NCI-H1930 (cell line): ENCODE measurements at places on chromosomes 11 and 22.

GRCh38 chr22:31248965-31249958 is 37.2 kb downstream of the LIMK2 start:
- no peak for DNase-seq

DNA sequence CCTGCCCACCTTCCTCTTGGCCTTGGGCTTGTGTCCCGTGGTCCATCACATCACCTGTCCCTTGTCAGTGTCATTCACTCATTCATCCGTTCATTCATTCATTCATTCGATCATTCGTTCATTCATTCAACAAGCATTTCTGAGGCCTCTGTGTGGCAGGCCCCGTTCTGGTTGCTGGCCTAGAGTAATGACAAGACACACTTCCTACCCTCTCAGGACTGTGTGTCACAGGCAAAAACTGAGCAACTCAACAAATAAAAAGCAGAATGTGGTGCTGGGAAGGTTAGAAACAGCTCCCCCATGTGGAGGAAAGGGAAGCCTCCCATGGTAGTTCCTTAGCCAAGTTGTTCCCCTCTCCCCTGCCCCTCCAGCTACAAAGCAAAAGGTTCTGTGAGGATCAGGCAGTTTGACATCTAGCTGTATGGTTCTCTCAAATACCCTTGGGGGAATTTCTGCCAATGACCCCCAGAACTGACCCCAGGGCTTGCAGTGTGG is 1.6 kb upstream of the OMP start:
- DNase-seq = no peak

DNA sequence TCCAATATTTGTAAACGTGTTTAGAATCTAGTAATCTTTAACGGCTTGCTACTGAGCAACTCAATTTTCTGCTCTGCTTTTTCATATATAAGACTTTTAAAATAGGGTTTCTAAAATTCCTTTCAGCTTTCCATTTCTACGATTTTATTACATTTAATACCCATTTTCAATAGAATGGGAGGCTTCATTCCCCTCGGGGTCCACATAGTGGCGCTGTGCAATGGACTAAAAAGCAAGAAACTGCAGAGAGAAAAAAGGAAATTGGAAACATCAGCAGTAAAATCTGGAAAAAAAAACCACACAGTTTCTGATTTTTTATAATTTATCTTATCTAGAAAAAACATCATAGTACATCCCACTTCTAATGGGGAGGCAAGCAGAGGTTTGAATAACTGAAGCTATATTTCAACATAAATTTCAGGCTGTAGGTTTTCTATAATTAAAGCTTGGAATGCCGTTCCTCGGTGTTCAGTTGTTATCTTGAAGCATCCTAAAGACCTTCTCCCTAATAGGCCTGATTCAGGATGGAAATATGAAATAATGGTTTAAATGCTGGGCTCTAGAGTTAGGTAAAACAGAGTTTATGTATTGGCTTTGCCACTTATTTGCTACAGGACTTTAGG is 18.7 kb upstream of the JHY start:
- DNase-seq = no peak

DNA sequence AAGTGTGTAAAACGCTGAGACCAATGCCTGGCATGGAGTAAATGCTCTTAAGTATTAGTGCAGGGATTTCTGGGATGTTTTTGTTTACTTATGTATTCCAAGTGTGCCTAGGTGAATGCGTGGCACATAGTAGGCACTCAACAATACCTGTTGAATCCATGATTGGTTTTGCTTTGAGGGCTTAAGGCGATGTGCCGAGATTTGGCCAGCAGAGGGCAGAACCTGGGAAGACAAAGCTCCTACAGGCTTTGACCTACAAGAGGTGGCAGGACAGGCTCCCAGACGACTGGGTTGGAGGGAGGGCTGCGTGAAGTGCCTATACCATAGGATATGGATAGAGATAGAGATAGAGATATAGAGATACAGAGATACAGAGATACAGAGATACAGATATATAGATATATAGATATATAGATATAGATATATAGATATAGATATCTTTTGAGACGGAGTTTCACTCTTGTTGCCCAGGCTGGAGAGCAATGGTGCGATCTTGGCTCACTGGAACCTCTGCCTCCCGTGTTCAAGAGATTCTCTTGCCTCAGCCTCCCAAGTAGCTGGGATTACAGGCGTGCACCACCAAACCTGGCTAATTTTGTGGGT is 13.9 kb downstream of the KCNE3 start:
- DNase-seq = peak; percentile 47
